Tibial nerve (tissue), 4 donors: ENCODE measurements at places on chromosomes 1 and 21. TPM values are rescaled to one million over a fixed set of nuclear protein-coding genes. Genes with fewer than 3 reads are reported as not detected.

DNA sequence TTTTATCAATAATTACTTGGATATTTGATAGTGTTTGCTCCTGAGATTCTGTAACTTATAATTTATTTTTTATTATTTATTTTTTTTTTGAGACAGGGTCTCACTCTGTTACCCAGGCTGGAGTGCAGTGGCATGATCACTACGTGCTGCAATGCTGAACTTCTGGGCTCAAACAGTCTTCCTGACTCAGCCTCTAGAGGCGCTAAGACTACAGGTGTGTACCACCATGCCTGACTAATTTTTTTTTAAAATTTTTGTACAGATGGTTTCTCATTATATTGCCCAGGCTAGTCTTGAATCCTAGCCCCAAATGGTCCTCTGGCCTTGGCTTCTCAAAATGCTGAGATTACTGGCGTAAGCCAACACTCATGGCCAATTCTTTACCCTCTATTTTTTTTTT, 845.5 kb upstream of the ADGRL4 start:
- no peaks in the 10 kb centered on the region for H3K4me1 ChIP-seq
- no peak overlapping the region for H3K27ac ChIP-seq
- no peaks in the 10 kb centered on the region for H3K27me3 ChIP-seq
- no peak overlapping the region for H3K4me3 ChIP-seq
- no peak for DNase-seq
- no peaks in the 10 kb centered on the region for H3K36me3 ChIP-seq

NECTIN4 gene
- not detected for total RNA-seq

- no peak overlapping the region for H3K4me3 ChIP-seq
- no peaks in the 10 kb centered on the region for H3K36me3 ChIP-seq
- no peak overlapping the region for H3K27ac ChIP-seq
- H3K27me3 ChIP-seq = no peaks in the 10 kb centered on the region
Observed at GRCh38 chr1:175219774-175220173, 27.2 kb upstream of the KIAA0040 start.

TRIM46 gene
- total RNA-seq = 20.4 TPM

- no peak for DNase-seq
- no peak overlapping the region for H3K4me3 ChIP-seq
- H3K4me1 ChIP-seq = no peaks in the 10 kb centered on the region
- no peaks in the 10 kb centered on the region for H3K27me3 ChIP-seq
Observed at GRCh38 chr1:229385853-229386456, 43.1 kb upstream of the CCSAP start.

DNA sequence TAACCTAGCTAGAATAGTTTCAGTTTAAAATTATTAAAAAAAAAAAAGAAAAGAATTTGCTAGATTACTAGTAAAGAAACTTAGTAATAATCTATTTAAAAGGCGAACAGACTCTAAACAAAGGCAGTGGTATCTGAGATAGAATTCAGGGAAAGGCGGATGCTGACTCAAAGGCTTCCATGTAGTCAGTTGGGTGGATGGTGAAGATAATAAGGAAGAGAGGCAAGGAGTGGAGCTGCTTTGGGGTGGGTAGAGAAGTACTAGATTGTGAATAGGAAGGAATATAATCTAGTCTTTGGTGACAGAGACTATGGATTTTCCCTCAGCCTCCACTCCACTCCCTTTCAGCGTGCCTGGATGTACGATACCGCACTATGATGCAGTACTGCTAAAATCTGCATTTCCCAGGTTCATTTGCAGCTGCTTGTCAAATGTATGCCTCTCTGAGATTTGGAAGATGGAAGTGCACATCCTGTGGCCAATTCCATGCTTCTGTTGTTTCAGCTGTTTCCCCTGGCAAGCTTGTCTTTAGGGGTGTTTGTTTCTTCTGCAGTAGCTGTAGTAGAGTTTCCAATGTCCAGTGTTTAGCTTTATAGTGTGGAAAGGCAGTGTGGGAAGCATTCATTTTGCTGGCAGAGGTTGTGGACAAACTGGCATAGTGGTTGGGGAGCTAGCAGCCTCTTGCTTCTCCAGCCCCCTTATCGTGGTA, 184.6 kb upstream of the NRIP1 start:
- DNase-seq = no peak
- no peaks in the 10 kb centered on the region for H3K27me3 ChIP-seq
- no peak overlapping the region for H3K4me3 ChIP-seq
- no peaks in the 10 kb centered on the region for H3K36me3 ChIP-seq
- no peaks in the 10 kb centered on the region for H3K4me1 ChIP-seq
- no peak overlapping the region for H3K27ac ChIP-seq

APP gene
- 271 TPM for total RNA-seq

DNA sequence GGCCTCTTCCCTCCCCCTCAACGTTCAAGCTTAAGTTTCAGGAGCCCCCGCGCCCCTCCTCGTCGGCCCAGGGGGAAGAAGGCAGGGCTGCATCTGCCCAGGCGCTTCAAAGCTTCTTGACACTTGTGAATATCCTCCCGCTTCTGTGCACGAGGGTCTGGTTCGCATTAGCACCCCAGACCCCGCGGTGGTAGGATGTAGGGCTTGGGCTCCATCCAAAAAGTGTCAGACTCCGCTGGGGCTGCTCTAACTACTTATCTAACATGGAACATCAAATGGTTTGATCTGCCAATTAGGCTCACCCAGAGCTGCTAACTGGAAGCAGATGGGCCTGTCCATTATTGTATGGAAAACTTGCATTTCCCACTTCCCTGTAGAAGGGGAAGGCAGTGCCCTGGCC, 28.9 kb downstream of the TAS1R2 start:
- H3K27ac ChIP-seq = no peak overlapping the region
- no peaks in the 10 kb centered on the region for H3K36me3 ChIP-seq
- DNase-seq = no peak
- H3K27me3 ChIP-seq = no peaks in the 10 kb centered on the region
- no peaks in the 10 kb centered on the region for H3K4me1 ChIP-seq

FCRL4 gene
- total RNA-seq = not detected

MARK1 gene
- 12.9 TPM for total RNA-seq

DNA sequence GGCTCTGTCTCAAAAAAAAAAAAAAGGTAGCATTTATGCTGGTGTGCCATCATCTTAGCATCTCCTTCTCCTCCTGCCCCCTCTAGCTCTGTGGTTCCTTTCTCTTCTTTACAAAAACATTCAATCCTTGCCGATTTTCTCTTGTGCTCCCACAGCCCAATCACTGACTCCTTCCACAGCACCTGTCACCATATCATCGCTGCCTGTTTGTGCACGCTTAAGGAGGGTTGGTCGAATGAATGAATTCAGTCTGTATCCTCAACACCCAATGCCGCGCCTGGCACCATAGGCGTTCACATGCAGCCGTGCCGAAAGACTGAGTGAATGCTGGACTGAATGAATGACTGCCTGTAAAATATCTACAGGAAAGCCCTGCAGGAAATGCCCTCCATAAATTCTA, 7.9 kb downstream of the RNU5D-1 start:
- H3K36me3 ChIP-seq = no peaks in the 10 kb centered on the region
- no peak overlapping the region for H3K27ac ChIP-seq
- H3K4me1 ChIP-seq = peaks cover 5% of the 10 kb centered on the region
- H3K4me3 ChIP-seq = no peak overlapping the region
- H3K27me3 ChIP-seq = no peaks in the 10 kb centered on the region

DNA sequence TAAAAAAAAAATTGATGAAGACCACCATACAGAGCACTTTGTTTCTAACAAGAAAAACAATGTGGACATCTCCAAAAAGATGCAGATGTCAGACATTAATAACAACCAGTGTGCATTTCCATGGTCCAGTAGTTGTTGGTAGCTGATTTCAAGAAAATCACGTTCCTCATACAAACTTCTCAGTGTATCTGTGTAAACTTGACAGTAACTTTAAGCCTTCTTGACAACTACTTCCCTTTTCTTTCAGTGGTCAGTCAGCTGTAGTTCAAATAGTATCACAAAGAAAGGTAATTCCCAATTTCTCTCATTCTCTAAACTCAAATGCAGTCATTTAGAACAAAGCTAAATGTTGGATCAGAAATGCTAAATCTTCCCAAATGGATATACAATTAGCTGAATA, 879.9 kb downstream of the AMY1C start:
- H3K27ac ChIP-seq = no peak overlapping the region
- no peak for DNase-seq
- H3K36me3 ChIP-seq = no peaks in the 10 kb centered on the region
- no peak overlapping the region for H3K4me3 ChIP-seq
- no peaks in the 10 kb centered on the region for H3K27me3 ChIP-seq

- no peak for DNase-seq
- H3K4me3 ChIP-seq = no peak overlapping the region
Observed at GRCh38 chr1:206751891-206752290, 18.7 kb upstream of the IL19 start.

UMODL1 gene
- total RNA-seq = not detected

DNA sequence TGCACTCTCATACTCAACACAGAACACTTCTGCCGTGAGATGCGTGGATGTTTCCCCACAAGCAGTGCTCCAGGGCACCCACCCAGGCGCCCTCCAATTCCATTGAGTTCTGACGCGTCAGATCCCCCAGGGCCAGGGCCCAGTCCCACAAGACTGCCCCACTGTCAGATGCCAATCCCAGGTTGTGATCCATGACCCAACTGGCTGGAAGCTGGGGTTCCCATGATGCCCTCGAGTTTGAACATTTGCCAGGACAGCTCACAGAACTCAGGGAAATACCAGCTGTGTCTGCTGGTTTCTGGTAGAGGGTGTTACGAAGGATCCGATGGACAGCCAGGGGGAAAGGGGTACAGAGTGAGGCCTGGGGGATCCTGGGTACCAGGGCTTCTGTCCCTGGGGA, 58.4 kb downstream of the AGPAT3 start:
- DNase-seq = no peak
- no peaks in the 10 kb centered on the region for H3K36me3 ChIP-seq
- no peaks in the 10 kb centered on the region for H3K4me1 ChIP-seq
- H3K27me3 ChIP-seq = no peaks in the 10 kb centered on the region
